Activated T-helper 17 cell treated with anti-CD3 and anti-CD28 coated beads, Interleukin-2, amount 50 U/mL, for 72 hours (primary cell): ENCODE measurements at places on chromosomes 2 and 18. TPM values are rescaled to one million over a fixed set of nuclear protein-coding genes. Genes with fewer than 3 reads are reported as not detected.

RHBDD1 gene
- 35.5 TPM for total RNA-seq

DNA sequence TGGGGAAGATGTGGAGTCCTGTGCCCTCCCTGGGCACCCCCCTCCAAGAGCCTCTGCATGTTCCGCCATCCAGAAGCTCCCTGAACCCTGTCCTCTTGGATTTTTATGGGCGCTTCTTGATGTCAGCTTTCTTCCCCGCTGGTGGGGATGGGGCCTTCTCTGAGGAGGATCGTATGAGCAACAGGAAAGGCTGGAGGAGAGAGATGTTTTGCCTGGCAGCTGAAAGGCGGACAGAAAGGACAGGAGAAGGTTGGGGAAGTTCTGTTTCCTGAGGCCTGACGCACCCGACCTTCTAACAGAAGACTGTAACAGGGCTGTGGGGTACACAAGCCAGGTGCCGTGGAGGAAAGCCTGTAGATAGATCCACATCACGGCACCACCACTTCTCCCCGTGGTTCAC is 238.8 kb downstream of the LDLRAD4 start:
- ATAC-seq = no peak

CCL20 gene
- total RNA-seq = 137 TPM

DNA sequence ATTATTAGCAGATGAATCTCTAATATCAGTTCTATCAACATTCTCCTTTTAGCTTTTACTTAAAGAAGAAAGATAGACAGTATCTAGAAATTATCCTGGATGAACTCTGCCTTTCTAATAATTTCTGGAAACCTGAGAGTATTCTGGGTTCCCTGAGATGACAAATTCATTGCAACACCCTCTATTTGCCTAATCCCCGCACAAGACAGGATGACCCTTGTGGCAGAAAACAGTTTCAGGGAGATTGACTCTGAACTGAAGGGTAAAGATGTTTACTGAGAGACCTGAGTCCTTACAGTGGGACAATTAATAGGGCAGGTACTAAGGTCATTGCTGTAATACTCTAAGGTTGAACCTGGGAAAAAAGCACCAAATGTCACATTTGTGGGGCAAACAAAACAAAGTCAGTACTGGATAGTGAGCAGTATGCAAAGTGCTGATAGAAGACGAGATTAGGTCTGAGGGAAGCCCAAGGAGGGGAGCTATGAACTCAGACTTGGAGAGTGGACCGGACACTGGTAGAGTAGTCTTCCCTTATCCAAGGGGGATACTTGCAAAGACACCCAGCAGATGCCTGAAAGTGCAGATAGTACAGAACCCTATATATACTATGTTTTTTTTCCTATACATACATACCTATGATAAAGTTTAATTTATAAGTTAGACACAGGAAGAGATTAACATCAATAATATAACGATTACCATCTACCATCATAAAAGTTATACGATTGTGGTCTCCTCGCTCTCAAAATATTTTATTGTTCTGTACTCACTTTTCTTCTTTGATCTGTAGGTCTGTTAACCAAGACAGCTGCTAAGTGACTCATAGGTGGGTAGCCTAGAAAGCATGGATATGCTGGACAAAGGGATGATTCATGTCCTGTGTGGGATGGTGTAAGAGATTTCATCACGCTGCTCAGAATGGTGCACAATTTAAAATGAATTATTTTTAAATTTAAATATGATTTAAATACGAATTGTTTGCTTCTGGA is 148.3 kb upstream of the KLHL14 start:
- ATAC-seq = no peak

DNA sequence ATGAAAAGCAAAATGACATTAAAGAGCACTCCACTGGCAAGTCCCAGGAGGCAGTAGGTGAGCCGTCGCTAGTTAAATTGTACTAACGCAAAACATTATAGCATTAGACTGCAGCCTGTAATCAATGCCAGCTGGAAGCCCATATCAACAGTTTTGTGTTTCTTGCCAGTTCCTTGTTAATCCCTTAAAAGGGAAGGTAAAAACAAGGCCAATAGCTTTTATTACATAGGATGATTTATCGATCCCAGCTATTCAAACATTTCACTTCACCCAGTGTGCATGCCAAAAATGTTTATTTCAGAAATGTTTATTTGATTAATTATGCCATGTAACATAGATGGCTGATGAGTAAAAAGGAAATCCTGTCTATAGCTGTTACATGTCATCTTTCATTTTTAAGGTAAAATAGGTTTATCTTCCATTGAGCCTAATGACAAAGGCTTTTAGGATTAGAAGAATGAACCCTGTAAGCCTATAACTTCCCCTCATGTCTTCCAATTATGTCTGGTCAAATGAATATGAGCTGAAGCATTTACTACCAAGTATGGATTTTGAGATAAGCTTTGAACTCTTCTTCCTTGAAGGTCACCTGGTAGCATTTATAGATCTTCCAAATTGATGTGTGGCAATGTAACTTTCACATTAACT is 591.2 kb downstream of the RNF144A start:
- no peak for ATAC-seq

GRCh38 chr2:235515821-235516220 is 22.0 kb downstream of the AGAP1 start:
- ATAC-seq = no peak

GRCh38 chr18:37247497-37248161 is 318.0 kb downstream of the CELF4 start:
- ATAC-seq = no peak

TTN gene
- 3.1 TPM for total RNA-seq

- ATAC-seq = no peak
Observed at GRCh38 chr2:232400256-232401015, 6.2 kb upstream of the ALPG start.

DNA sequence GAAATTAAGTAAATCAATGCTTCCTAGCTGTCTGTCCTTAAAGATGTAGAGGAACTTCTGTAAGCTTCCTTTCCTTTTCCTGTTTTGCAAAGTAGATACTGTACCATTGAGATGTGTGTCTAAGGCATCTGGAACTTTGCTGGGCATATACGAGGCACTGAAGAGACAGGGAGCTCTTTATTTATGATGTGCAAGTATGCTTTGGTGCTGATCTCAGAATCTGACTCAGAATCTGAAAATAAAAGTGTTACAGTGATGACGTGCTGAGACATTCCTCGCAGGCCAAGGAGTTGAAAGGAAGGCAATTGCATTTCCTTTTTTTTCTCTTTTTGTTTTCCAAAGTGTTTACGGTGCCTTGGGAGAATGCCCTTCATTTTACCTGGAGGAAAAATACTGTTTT is 230.9 kb upstream of the RGPD4 start:
- no peak for ATAC-seq

DNA sequence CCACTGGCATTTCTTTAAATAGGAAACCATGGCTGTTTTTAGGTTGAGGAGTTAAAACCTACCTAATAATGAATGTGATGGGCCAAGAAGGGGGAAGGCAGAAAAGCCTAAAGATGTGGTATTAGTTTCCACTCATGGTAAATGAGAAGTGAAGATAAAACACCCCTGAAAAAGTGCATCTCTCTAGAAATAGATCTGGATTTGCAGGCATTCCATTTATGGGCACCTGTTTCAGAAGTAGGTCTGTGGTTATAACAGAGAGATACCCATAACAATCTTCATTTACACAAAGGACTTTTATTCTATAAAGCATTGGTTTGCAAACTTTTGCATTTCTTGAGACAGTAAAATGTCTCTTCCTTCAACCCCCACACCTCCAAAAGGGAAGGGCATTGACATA is 62.1 kb downstream of the PRKCE start:
- no peak for ATAC-seq

GRCh38 chr2:161625996-161626395 is 1.8 kb downstream of the SLC4A10 start:
- ATAC-seq = no peak

- ATAC-seq = no peak
Observed at GRCh38 chr2:167652401-167652800, 595.0 kb downstream of the STK39 start.

DNA sequence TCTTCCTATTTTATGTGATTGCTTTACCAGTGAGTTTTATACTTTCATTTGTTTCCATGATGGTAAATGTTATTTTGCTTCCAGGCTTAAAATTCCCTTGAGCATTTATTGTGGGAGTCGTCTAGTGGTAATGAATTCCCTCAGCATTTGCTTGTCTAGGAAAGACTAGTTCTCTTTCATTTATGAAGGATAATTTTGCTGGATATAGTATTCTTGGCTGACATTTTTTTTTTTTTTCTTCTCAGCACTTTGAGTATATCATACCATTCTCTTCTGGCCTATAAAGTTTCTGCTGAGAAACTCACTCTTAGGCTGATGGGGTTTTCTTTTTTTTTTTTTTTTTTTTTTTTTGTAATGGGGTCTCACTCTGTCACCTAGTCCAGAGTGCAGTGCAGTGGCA is 99.1 kb downstream of the EDAR start:
- no peak for ATAC-seq

- ATAC-seq = no peak
Observed at GRCh38 chr2:170530803-170531564, 184.2 kb upstream of the SP5 start.
